Vagina (tissue), 2 donors: ENCODE measurements at places on chromosomes 12 and 14.

- DNase-seq = no peak
Observed at GRCh38 chr14:36485773-36486172, 34.3 kb downstream of the NKX2-1 start.

DNA sequence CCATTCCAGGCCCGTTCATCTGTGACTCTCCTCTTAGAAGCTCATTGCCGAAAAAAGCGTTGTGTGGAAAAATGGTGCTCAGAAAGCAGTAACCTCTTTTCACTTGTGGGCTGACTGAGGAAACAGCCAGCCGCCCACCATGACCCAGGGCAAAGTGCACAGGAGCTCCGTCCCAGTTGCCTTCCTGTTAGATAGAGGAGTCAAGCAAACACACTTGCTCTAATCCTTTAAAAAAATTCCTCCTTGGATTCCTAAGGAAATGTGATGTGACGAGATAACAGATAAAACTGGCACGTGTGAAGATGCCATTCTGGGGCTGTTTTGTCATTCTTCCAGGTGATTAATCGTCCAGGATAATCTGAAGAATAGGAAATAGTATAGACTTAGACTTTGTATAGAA is 396.8 kb upstream of the DDHD1 start:
- no peak for DNase-seq

- no peak for DNase-seq
Observed at GRCh38 chr12:23694920-23695319, 254.6 kb downstream of the SOX5 start.

GRCh38 chr12:40314927-40315326 is 90.1 kb downstream of the LRRK2 start:
- no peak for DNase-seq

GRCh38 chr12:82880442-82880901 is 193.8 kb downstream of the TMTC2 start:
- no peak for DNase-seq

DNA sequence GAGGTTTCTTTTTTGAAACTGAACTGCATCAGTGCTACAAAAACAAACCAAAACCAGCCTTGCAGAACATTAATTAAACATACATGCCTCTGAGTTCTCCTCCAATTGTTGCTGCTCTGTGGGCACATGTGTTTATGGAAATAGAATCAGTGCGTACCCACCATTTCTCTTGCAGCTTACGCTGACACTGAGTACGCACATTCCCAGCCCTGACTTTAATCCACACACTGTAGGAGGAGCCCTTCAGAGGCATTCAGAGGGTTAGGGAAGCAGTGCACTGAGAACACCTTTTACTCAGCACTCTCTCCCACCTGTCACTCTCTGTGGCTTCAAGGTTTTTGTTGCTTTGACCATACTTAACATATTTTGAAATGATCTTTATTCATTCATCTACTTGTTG is 250.5 kb upstream of the PWP1 start:
- DNase-seq = no peak

GRCh38 chr12:81722004-81722403 is 37.1 kb downstream of the PPFIA2 start:
- no peak for DNase-seq

DNA sequence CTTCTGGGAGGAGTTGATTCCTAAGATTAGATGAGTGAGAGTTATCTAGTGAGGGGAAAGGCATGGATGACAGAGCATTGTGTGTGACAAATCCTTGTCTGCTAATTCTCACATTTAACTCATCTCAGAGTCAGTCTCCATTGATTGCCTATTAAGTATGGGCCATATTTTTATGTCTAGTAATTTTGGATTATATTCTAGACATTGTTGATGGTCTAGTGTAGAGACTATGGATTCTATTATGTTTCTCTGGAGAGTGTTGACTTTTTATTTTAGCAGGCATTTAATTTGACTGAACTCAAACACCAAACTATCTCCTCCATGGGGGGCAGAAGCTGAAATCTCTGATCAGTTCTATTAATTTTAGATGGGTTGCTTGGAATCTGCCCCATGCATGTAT is 114.4 kb downstream of the CACNA1C start:
- DNase-seq = no peak

- DNase-seq = no peak
Observed at GRCh38 chr14:49971156-49972130, 78.6 kb downstream of the ARF6 start.

GRCh38 chr12:3279832-3280231 is 202.7 kb downstream of the TSPAN9 start:
- DNase-seq = no peak

GRCh38 chr14:87797001-87797400 is 196.0 kb downstream of the GALC start:
- no peak for DNase-seq

GRCh38 chr14:55964821-55965220 is 153.4 kb upstream of the PELI2 start:
- no peak for DNase-seq

GRCh38 chr14:24317141-24317928 is 6.0 kb downstream of the LTB4R start:
- DNase-seq = no peak

DNA sequence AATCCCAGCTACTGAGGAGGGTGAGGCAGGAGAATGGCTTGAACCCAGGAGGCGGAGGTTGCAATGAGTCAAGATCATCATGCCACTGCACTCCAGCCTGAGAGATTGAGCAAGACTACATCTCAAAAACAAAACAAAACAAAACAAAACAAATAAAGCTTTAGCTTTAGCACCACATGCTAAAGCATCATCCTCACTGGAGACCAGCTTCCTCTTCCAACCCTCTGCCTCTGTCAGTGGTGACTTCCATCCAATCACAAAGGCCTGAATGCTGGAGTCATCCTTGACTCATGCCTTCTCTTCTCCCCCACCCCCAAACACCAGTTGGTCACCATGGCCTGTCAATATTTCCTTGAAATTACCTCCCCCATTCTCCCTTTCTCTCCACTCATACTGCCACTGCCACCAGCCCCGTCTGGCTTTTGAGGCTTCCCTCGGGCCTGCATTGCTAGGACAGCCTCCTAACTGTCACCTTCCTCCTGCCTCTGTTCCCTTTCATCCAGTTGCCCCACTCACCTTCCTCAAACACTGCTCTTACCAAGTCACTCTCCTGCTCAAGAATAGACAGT is 1.4 kb downstream of the ZNF385A start:
- DNase-seq = no peak

DNA sequence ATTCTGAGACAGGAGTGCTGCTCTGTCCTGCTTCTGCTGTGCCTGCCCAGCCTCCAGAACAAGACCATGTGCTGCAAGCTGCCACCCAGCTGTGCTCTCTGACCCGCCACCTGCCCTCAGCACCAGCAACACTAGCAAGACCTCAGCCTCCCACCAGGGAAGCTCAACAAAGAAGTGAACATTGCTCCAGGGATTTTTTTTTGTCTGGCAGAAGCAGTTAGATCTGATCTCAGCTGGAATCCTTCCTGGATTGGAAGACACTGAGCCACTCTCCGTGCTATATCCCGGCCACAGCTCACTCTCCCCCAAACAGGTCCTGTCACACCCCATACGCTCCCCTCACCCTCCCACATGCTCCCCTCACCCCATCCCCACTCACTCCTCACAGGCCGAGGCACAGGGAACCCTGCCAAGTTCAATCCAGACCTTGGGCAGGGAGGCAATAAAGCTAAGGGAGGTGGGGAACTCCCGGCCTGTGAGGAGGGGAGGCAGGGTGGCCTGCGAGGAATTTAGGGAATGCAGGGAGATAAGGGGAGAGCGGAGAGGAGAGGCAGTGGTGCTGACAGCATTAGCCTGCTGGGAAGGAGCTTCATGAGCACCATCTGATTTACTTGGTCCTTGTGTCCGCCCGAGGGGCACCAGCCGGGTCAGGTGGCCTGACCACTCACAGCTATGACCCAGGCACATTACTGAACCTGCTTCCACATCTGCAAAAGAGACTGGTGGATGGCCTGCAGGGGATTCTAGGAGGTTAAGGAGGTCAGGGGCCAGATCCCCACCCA is 29.7 kb downstream of the CCDC85C start:
- DNase-seq = no peak

DNA sequence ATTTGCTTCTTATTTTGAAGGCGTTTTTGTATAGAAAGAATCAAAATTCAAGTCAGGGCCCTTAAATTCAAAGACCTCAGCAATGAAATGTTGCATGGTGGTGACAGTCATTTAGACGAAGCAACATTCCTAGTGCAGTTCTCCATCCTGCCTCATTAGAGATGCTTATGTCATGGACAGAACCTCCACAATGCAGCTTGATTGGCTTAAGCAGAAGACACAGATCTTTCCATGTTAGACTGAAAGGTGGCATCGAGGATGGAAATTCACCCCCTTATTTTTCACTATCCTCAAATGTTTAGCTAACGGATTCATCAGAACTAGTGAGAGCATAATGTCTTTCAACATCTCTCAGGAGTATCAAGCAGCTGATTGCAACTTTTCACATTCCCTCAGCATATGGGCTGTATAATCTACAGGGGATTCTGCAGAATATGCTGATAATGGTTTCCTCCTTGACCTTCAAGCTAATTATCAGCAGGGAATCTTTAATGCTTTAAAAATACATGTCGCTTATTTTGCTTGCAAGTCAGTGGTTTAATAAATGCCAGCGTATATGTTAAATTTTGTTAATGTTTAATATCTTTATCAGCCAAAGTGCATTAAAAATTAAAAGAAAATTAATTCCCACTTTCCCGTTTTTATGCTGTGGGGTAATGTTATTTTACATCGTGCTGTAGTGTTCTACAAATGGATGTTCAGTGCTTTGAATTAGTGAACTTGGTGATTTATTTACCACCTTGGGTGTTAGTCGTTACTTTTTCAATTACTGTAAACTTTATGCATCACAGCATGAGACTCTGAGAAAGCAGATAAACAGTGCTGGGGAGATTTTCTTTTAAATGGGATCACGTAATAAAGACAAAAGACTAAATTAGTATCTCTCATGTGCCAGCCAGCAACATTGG is 12.8 kb upstream of the NRDE2 start:
- DNase-seq = no peak
